ENCODE measurements at places on chromosomes 12 and 14. TPM values are rescaled to one million over a fixed set of nuclear protein-coding genes. Genes with fewer than 3 reads are reported as not detected.
A peak's percentile ranks its signal among the peaks of the same experiment; 100 is the strongest.

DNA sequence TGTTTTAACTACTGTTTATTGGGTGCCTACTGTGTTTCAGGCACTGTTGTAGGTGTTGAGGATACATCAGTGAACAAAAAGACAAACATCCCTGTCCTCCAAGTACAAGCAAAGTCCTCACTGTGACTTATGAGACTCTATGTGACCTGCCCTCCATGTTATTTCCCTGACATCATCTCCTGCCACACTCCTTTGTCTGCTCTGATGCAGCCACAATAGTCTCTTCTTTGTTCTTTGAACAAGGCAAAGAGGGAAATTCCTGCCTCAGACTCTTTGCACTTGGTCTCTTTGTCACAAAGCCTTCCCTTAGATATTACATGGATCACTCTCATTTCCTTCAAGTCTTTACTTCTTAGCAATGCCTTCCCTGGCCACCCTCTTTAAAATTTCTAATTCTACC lies 240.1 kb upstream of the SRRM4 start:
- DNase-seq, result no peak
- no peak overlapping the region for H3K4me3 ChIP-seq
- no peaks in the 10 kb centered on the region for H3K36me3 ChIP-seq
- H3K27me3 ChIP-seq, result no peaks in the 10 kb centered on the region

GRCh38 chr12:62898526-62898925 lies 36.4 kb downstream of the PPM1H start:
- no peaks in the 10 kb centered on the region for H3K4me1 ChIP-seq
- no peak overlapping the region for H3K27ac ChIP-seq
- no peaks in the 10 kb centered on the region for H3K27me3 ChIP-seq
- DNase-seq, result no peak
- no peak overlapping the region for H3K4me3 ChIP-seq
- no peaks in the 10 kb centered on the region for H3K36me3 ChIP-seq

DNA sequence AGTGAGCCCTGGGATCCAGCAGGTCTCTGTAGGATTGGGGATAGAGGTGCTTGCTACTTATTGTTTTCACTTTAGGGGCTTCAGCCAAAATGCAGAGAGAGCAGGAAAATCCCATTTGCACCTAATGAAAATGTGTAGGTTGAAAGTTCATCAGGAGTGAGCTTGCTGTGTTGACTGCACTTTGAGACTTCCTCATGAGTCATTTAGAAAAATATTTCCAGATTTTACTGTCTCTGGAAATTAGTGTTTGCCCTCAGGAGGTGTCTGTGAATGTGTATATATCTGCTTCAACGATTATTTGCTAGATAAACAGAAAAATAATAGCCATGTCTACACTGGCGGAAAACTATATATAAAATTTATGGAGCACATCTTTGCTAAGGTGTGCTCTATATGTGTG lies 159.3 kb downstream of the CAND1 start:
- peaks cover 12% of the 10 kb centered on the region for H3K4me1 ChIP-seq
- H3K4me3 ChIP-seq, result no peak overlapping the region
- no peaks in the 10 kb centered on the region for H3K36me3 ChIP-seq
- H3K27ac ChIP-seq, result no peak overlapping the region
- no peak for DNase-seq

DNA sequence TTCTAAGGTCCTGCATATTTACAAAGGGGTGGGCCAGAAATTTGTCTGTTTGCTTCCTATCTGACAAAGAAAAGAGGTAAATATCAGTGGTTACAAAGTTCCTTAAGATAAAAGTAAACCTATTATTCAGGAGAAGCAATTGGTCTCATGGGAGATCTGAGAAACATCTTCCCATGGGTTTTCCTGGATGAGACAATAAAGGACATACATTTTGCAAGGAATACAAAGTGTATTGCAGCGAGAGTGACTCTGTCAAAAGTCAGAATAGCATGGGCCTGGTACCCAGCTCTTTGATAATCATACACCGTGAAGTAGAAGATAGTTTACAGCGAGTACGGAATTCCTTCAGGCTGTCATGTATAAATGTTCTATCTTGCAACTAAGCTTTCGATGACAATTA lies 14.2 kb downstream of the LRRK2 start:
- H3K27ac ChIP-seq, result no peak overlapping the region
- H3K27me3 ChIP-seq, result no peaks in the 10 kb centered on the region
- no peak for DNase-seq
- no peak overlapping the region for H3K4me3 ChIP-seq
- no peaks in the 10 kb centered on the region for H3K36me3 ChIP-seq

GRCh38 chr14:95352481-95352880 lies 32.8 kb upstream of the CLMN start:
- no peaks in the 10 kb centered on the region for H3K36me3 ChIP-seq
- H3K4me3 ChIP-seq, result no peak overlapping the region
- DNase-seq, result no peak
- no peak overlapping the region for H3K27ac ChIP-seq
- no peaks in the 10 kb centered on the region for H3K27me3 ChIP-seq

GRCh38 chr12:116916714-116917114 lies 6.0 kb downstream of the FBXW8 start:
- no peak overlapping the region for H3K27ac ChIP-seq
- no peak overlapping the region for H3K4me3 ChIP-seq
- peaks cover 12% of the 10 kb centered on the region for H3K4me1 ChIP-seq
- H3K36me3 ChIP-seq, result peaks cover 5% of the 10 kb centered on the region
- no peaks in the 10 kb centered on the region for H3K27me3 ChIP-seq

DNA sequence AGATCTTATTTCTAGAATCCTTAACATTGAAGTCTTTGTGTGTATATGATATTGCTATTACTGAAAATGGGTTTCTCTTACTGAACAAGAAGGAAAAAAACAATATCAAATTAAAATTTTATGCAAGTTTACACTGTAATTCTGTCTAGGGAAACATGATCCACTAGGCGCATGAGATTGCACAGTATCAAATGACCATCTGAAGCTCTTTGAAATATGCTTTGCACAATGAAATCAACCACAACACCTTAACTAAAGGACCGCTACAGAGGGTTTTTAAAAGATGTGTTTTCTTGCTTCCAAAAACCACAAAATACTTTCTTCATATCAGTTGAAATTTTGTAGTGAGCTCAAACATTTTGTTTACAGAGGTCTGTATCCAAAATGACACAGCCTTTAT lies 15.1 kb upstream of the KERA start:
- no peaks in the 10 kb centered on the region for H3K36me3 ChIP-seq
- DNase-seq, result peak; percentile 24
- H3K27me3 ChIP-seq, result no peaks in the 10 kb centered on the region
- H3K4me3 ChIP-seq, result no peak overlapping the region
- no peak overlapping the region for H3K27ac ChIP-seq

GRCh38 chr14:80491650-80492049 lies 280.3 kb upstream of the DIO2 start:
- no peak for DNase-seq
- H3K36me3 ChIP-seq, result no peaks in the 10 kb centered on the region
- H3K4me3 ChIP-seq, result no peak overlapping the region
- no peak overlapping the region for H3K27ac ChIP-seq
- H3K4me1 ChIP-seq, result no peaks in the 10 kb centered on the region
- no peaks in the 10 kb centered on the region for H3K27me3 ChIP-seq

GRCh38 chr14:68782091-68782981 lies 10.5 kb downstream of the ZFP36L1 start:
- H3K36me3 ChIP-seq, result peaks cover under 1% of the 10 kb centered on the region
- no peak overlapping the region for H3K4me3 ChIP-seq
- H3K27me3 ChIP-seq, result no peaks in the 10 kb centered on the region
- H3K4me1 ChIP-seq, result peaks cover 60% of the 10 kb centered on the region

GRCh38 chr14:24960816-24961215 lies 89.1 kb downstream of the STXBP6 start:
- H3K36me3 ChIP-seq, result no peaks in the 10 kb centered on the region
- H3K4me3 ChIP-seq, result no peak overlapping the region
- H3K27ac ChIP-seq, result no peak overlapping the region
- H3K27me3 ChIP-seq, result no peaks in the 10 kb centered on the region

GRCh38 chr14:39763402-39763890 lies 331.2 kb upstream of the FBXO33 start:
- H3K36me3 ChIP-seq, result no peaks in the 10 kb centered on the region
- H3K4me1 ChIP-seq, result no peaks in the 10 kb centered on the region
- DNase-seq, result no peak
- H3K27me3 ChIP-seq, result no peaks in the 10 kb centered on the region
- H3K27ac ChIP-seq, result no peak overlapping the region
- no peak overlapping the region for H3K4me3 ChIP-seq

DNA sequence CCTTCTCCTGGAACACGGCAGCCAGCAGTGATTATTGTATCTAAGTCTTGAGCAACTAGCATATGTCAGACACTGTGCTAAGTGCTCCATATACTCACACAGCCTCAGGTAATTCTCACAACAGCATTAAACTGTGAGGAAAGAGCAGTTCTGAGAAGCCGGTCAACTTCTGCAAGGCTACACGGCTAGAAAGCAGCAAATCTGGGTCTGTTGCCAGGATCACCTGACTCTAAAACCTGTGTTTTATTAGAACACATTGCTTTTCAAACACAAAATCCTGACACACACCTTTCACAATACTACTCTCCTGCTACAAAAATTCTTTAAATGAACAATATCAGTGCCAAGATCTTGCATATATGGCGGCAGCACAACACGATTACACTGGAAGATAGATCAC lies 49.8 kb upstream of the CRACR2A start:
- no peaks in the 10 kb centered on the region for H3K27me3 ChIP-seq
- H3K27ac ChIP-seq, result no peak overlapping the region
- no peaks in the 10 kb centered on the region for H3K4me1 ChIP-seq
- H3K4me3 ChIP-seq, result no peak overlapping the region
- no peaks in the 10 kb centered on the region for H3K36me3 ChIP-seq

- no peaks in the 10 kb centered on the region for H3K36me3 ChIP-seq
- DNase-seq, result peak; percentile 33
- H3K4me3 ChIP-seq, result no peak overlapping the region
Measured at GRCh38 chr14:53767566-53767965, 189.1 kb downstream of the BMP4 start.

GRCh38 chr12:100868487-100868886 lies 73.9 kb downstream of the ANO4 start:
- H3K4me3 ChIP-seq, result no peak overlapping the region
- no peaks in the 10 kb centered on the region for H3K36me3 ChIP-seq
- no peaks in the 10 kb centered on the region for H3K27me3 ChIP-seq
- H3K27ac ChIP-seq, result no peak overlapping the region

DNA sequence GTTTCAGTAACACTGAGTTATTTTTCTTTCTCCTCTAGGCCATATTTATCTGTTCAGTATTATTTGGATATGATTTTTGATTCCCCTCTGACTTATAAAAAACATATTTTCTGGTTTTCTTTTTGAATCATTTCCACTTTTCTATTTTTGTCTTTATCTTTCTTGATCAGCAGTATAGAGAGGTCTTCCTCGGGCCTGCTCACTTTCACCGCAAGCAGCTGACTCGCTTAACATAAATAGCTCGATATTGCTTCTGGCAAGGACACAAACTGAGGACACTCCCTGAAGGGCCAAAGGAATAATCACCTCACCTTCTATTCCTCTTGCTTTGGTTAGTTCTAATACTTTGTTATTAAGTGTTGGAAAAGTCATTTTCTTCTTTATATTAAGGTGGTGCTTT lies 25.8 kb upstream of the TRHDE start:
- no peaks in the 10 kb centered on the region for H3K4me1 ChIP-seq
- H3K27me3 ChIP-seq, result no peaks in the 10 kb centered on the region
- H3K4me3 ChIP-seq, result no peak overlapping the region
- no peak overlapping the region for H3K27ac ChIP-seq
- peak; percentile 34 for DNase-seq

GRCh38 chr12:72369423-72369959 lies 97.3 kb downstream of the TRHDE start:
- H3K27ac ChIP-seq, result no peak overlapping the region
- no peaks in the 10 kb centered on the region for H3K27me3 ChIP-seq
- DNase-seq, result no peak
- H3K36me3 ChIP-seq, result no peaks in the 10 kb centered on the region
- H3K4me1 ChIP-seq, result no peaks in the 10 kb centered on the region

GRCh38 chr14:87465770-87466169 lies 527.2 kb downstream of the GALC start:
- H3K4me3 ChIP-seq, result no peak overlapping the region
- no peak for DNase-seq
- H3K36me3 ChIP-seq, result no peaks in the 10 kb centered on the region
- H3K27me3 ChIP-seq, result no peaks in the 10 kb centered on the region
- no peaks in the 10 kb centered on the region for H3K4me1 ChIP-seq

DNA sequence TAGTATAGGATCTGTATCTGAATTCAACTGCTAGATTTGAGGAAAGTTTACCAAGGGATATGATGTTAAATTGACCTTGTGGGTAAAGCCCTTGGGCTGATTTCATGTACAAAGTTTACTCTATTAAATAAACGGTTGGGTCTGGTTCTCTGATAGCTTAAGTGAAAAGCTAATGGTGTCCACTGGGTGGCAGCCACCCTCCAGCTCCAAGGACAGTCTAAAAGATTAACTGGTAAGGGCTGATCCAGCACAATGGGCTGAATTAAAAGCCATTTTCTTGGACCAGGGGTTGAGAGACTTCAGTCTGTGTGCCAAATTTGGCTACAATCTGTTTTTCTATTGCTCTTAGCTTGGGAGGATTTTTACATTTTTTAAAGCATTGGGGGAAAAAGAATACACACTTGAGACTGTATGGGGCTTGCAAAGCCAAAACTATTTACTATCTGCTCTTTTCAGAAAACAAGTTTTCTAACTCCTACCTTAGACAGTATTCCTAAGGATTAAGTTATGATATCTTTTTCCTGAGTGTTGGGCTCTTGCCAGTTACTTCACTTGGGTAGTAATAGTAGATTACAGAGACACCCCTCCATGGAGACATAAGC lies 116.5 kb downstream of the GPHN start:
- H3K36me3 ChIP-seq, result no peaks in the 10 kb centered on the region
- peak; percentile 36 for DNase-seq
- H3K27ac ChIP-seq, result no peak overlapping the region
- no peak overlapping the region for H3K4me3 ChIP-seq
- no peaks in the 10 kb centered on the region for H3K27me3 ChIP-seq

GRCh38 chr14:55028066-55028465 lies 1.0 kb downstream of the SOCS4 start:
- H3K4me3 ChIP-seq, result peak overlapping the region; percentile 94
- H3K36me3 ChIP-seq, result no peaks in the 10 kb centered on the region
- peak overlapping the region; percentile 92 for H3K27ac ChIP-seq
- no peaks in the 10 kb centered on the region for H3K27me3 ChIP-seq

DNA sequence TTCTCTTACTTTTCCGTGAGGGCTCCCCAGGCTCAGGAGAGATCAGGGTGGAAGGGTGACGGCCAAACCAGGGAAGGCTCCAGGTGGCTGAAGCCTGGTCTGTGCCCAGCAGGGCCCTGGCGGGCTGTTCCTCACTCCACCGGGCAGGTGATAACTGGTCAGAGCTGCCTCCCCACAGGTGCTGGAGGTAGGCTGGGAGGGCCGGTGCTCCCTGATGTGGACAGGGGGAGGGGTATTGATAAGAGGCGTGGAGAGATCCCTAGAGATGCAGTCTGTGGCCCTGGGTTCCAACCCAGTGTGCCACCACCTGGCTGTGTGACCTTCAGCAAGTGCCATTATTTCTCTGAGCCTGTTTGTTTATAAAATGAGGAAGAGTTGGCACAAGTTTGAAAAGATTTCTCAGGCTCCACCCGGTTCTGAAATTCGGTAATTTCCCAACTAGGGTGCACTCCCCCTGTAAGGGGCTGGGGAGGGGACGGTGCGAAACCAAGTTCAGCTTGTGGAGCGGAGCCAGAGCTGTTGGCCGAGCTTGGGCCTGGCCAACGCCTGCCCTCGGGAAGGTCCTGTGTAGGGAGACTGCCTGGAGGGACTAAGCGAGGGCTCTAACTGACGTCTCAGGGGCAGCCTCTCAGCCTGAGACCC lies 1.0 kb upstream of the NR4A1 start:
- H3K4me3 ChIP-seq, result peak overlapping the region; percentile 65
- no peaks in the 10 kb centered on the region for H3K36me3 ChIP-seq
- DNase-seq, result no peak

Gene CCDC175
- total RNA-seq, result not detected

Gene INHBC
- total RNA-seq, result not detected

Gene SUOX
- total RNA-seq, result 14.3 TPM

Gene NUBPL
- total RNA-seq, result 8.2 TPM

Gene SLC6A13
- 2.6 TPM for total RNA-seq

Gene EPYC
- total RNA-seq, result 0.39 TPM

Measured in astrocyte (in vitro differentiated cells and primary cell).